ENCODE measurements at places on chromosomes 6 and 20. TPM values are rescaled to one million over a fixed set of nuclear protein-coding genes. Genes with fewer than 3 reads are reported as not detected.

The AKAP7 gene
- 1.7 TPM for polyA plus RNA-seq

The GJA10 gene
- polyA plus RNA-seq, result not detected

The SAMD3 gene
- not detected for polyA plus RNA-seq

The PPIL6 gene
- 1.5 TPM for polyA plus RNA-seq

The BMP6 gene
- polyA plus RNA-seq, result 0.22 TPM

The CNKSR3 gene
- polyA plus RNA-seq, result 9.5 TPM

The MTFR2 gene
- polyA plus RNA-seq, result 44.6 TPM

The ADGB gene
- polyA plus RNA-seq, result not detected

- no peak for DNase-seq
Observed at GRCh38 chr6:38714239-38715015, 684 bp upstream of the DNAH8 start.

GRCh38 chr6:40442591-40442990 is 144.6 kb downstream of the LRFN2 start:
- DNase-seq, result no peak

- DNase-seq, result no peak
Observed at GRCh38 chr6:5865506-5866031, 141.2 kb downstream of the NRN1 start.

GRCh38 chr6:110063594-110064263 is 85.6 kb downstream of the GPR6 start:
- DNase-seq, result no peak

GRCh38 chr6:92827104-92827503 is 592.3 kb downstream of the EPHA7 start:
- no peak for DNase-seq

DNA sequence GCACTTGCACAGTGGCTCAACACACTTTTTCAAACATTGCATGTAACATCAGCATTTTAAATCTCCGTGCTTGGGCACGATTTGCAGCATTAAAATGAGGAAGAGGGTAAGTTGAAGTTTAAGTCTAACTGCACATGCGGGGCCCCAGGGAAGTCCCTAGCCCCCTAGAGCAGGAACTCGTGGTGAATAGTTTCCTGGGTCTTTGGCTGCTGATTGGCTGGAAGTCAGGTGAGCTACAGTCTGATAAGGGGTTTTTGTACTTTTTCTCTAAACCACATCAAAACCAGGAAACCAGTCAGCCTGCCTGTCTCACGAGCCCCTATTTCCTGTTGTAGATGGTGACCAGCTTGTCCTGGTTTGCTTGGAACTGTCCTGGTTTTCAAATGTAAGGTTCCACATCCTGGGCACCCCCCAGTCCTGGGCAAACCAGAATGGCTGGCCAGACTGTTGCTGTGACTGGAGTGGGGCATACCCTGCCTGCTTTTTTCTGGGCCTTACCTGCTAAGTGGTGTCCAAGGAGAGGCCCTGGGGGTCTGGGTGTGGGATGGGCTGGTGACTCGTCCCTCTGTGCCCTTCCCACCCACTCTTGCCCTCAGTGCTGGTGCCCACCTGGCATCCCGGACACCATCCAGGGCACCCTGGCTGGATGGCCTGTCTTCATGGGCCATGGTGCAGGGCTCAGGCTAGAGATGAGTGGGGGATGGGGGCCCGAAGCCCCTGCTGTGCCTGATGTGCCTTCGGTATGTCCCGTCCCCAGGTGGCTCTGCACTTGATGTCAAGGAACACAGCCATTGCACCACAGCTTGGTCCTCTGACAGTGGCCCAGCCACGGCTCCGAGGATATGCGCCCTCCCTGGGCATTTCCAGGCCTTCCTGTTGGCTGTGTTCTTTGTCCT is 31.8 kb downstream of the SUN5 start:
- DNase-seq, result peak; percentile 20

DNA sequence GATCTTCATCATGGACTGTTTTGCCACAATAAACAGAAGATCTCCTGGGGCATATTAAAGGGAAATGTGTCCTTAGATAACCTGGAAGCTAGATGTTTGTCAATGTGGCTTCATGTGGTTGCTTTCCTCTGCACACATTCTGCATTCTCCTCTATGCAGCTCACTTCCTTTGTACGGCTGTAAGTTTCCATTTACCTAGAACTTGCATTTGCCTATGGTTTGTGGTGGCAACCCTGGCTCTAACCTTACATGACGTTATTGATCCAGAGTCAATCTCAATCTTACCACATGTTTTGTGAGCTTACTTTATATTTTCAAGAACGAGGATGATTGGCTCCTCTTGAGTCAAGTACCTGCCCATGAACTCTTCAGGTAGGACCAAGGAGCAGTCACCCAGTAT is 863.1 kb downstream of the MAFB start:
- no peak for DNase-seq

DNA sequence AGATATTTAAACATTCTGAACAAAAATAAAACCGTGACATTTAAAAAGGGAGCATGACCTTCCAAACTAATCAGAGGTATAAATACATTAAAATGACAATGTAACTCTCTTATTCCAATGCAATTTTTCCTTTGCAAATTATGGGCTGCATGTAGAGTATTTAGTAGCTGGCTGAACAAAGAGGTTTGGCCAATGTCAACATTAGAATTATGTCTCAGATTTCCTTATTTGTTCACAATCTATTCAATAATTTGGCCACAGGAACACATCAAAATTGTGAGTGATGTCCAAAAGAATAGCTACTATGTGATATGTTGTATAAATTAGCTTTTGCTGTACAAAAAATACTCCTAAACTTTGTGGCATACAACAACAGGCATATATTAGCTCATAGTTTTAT is 580.0 kb upstream of the MARCKS start:
- DNase-seq, result no peak

DNA sequence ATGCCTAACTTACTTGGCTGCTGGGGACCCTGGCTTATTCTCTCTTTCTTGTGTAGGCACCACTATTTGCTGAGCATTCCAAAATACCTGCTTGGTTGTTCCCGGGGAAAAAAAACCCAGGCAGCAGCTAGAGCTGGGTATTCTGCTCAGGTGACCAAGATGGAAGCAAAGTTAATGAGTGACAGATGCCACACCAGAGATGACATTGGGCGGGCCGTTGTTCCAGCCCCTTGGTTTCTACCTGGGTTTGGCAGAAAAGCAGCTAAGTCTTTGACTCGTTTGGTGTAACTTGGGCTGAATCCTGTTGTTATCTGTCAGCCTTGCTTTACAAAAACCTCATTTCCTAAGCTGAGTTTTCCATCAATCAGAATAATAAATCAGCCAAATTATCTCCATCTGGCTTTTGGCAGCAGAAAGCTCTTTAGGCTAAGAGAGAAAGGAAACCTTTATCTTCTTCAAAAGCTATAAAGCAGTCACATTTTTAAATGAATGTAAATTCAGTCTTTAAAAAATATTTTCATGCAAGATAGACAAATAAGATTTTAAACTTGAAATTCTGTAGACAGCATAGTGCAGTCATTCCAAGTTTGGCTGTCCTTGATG is 202.0 kb upstream of the GMDS start:
- no peak for DNase-seq

- no peak for DNase-seq
Observed at GRCh38 chr6:109944448-109944847, 33.7 kb upstream of the GPR6 start.

DNA sequence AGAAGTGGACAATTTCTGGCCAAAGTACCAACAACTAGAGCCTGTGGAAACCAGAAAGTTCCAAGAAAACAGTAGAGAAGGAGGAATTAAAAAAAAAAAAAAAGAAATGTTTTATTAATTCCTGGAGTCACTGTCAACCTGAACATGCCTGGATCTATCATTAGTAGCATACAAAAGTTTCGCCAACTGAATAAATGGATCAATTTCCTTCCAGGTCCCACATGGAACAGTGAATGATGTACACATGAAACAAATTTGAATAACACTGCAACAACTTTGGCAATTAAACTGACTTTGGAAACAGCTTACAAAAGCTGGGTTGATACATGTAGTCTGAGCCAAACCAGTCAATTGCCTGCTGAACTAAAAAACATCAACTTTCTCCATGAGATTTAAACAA is 90.0 kb upstream of the HMGCLL1 start:
- DNase-seq, result no peak

GRCh38 chr20:43711098-43711654 is 15.6 kb downstream of the GTSF1L start:
- no peak for DNase-seq

- DNase-seq, result peak; percentile 44
Observed at GRCh38 chr6:163438940-163439335, 24.4 kb downstream of the QKI start.

DNA sequence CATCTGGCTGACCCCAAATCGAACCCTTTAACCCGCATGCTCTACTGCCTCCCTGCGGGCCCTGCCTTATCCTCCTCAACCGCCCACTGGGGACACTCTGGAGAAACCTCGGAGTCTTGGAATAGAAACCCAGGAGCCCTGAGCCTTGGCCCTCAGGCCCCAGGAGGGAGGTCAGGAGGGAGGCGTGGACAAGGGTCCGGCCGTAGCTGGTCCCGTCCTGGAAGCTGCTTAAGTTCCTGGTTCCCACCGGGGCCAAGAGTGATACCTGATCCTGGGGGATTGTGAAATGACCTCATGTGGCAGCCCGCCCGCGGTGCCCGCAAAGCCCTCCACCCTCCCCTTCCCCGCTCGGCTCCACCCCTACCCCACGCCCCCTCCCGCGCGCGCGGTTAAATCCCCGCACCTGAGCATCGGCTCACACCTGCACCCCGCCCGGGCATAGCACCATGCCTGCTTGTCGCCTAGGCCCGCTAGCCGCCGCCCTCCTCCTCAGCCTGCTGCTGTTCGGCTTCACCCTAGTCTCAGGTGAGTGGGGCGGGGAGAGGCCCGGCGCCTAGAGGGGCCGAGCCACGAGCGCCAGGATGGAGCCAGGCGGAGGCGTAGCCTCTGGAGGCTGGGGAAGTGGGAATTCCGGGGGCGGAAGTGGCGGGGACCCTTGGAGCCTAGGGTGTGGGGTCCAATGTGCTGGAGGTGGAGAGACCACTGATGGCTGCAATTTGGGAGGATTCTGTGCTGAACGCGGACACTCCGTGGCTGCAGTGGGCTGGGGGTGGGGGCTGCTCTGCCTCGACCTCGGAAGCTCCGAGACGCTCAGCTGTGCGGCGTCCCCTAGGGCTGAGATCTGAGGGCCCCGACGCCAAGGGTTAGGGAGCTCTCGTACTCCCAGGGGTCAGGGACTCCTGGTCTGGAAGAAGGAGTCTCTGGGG is at the start of gene WFDC2:
Gene WFDC2 (plus strand): TSS at position 418 of the 926 bp plus-strand sequence. CDS start 29 bp downstream, at position 447.
- DNase-seq, result no peak

DNA sequence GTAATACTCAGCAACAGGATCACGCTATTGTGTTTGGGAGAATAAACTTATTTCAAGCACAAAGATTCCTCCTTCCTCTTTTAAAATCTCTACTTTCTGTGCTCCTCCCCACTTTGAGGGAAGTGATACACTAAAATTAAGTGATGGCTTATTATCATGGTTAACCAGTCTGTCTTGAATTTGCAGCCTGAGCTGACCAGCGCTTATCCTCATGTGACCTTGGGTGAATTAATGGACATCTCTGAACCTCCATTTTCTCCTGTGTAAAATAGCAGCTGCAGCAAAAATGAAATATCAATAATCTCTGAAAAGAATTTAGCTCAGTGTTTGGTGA is 222.6 kb downstream of the BCAS1 start:
- DNase-seq, result no peak

DNA sequence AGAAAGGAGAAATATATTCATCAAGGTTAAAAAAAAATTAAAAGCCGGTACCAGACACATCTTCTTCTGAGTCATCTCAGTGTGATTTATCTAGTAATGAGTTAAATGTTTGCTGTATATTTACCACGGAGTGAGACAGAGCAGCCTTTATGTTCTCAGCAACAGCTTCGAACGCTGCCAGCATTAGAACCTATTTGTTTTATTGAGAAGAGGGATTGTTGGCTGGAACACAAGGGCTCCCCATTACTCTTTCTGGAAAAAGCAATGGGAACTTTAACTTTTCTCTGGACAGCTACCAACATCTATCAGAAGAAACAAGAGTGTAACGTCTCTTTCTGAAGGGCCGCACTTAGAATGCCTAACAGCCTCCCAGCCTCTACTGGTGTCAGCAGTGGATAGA is 105.3 kb upstream of the TAB2 start:
- no peak for DNase-seq

GRCh38 chr20:49476016-49476355 is 6.5 kb downstream of the KCNB1 start:
- no peak for DNase-seq

- peak; percentile 71 for DNase-seq
Observed at GRCh38 chr6:129766959-129767728, 57.2 kb upstream of the ARHGAP18 start.

GRCh38 chr20:7196481-7196880 is 429.0 kb downstream of the BMP2 start:
- DNase-seq, result no peak

DNA sequence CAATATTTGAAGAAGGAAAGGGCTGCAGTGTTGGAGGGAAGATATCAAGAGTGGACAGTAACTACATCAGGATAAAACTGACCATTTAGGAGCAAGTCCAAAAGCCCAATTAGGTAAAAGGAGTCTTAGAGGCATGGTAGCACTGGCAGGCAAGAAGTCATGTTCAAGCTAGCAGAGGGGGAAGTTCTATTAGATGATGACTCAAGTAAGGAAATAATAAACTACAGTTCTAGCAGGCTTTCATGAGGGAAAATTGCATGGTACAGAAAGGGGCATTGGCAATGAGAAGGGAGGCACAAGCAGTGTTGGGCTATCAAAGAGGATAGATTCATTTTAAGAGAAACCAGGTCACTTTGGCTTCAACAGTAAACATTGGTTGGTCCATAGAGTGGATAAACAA is 156.1 kb upstream of the PTPRK start:
- DNase-seq, result no peak

DNA sequence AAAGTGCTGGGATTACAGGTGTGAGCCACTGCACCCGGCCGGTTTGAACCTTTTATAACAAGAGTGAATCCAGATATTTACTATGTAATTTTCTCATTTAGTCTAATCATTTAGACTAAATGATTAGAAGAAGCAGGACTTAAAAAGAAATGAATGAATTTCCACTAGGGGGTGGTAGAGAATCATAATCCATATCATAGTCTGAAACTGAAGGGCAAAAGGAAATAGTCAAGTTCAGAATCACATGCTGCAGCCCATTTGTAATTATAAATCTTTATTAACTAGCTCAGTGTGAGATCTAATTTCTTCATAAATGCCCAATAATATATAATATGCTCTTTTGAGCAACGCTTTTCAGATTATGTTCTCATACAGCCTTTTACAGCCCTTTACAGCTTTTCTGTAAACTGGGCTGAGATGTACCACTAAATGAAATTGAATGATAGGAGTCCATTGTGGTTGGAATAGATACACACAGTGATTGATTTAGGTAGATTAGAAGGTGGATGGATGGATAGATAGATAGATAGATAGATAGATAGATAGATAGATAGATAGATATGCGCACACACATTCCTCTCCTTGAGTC is 31.8 kb downstream of the PSMB9 start:
- peak; percentile 63 for DNase-seq

DNA sequence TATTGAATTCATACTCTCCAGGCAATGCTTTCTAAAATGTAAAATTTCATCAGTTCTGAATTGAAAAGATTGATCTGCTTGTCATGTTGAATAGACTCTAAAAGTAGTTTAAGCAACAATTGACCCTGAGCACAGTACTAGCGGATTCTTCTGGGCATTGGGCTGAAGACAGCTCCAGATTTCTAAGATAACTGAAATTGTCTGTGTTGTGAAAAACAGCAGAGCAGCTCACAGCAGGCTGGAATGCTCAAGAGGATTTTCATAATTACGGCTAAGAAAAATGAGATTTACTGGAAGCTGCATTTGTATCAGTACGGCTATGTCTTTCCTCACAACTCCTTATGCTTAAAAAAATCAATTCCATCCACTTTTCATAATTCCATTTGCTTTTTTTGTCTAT is 373.7 kb downstream of the HACE1 start:
- DNase-seq, result no peak

- no peak for DNase-seq
Observed at GRCh38 chr6:116369540-116369939, 1.2 kb upstream of the DSE start.

Data from K562 (cell line).